Globus pallidus (tissue), 1 donor: ENCODE measurements at places on chromosomes 6 and 20.
A peak's percentile ranks its signal among the peaks of the same experiment; 100 is the strongest.

DNA sequence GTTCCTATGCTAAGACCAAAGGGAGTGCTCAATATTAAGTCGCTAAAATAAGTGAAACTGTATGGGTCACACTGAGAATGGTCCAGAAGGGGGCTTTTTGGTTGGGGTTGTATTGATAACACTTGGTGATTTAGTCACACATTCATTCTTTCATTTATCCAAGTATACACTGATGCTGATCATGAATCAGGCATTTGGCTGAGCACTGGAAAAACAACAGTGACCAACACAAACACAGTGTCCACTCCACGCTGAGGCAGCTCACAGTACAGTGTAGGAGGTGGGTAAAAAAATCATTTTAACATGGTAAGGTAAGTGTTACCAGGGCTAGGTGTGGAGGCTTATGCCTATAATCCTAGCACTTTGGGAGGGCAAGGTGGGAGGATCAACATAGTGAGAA lies 9.2 kb upstream of the FAM83C start:
- no peak for DNase-seq

- no peak for DNase-seq
Observed at GRCh38 chr20:61192337-61192950, 59.6 kb upstream of the CDH4 start.

DNA sequence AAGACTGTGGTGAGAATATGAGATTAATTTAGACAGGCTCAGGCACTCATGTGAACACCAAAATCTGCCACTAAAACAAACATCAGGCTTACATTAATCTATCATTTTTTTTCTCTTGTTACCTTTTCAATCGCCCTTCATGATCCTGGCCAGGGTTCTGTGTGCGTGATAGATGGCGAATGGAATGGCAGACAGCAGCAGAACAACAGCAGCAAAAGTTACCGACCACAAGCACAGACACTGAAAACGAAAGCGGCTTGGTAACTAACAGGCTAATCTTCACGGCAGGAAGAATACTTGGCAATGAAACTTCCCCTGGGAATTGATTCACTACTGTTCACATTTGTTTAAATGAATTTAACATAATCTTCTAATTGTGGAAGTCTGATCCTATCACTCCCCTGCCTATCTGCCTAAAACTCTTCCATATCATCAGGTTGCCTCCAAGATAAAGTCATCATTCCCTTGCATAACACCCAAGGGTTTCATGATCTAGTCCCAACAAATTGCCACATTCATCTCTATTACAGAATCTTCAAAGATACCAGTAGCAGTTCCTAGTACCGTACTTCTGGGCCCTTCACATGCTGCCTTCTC lies 28.7 kb downstream of the PTPRK start:
- DNase-seq, result peak; percentile 71

- DNase-seq, result no peak
Observed at GRCh38 chr20:23290761-23291574, 59.6 kb upstream of the NXT1 start.

GRCh38 chr20:44658810-44659209 lies 7.3 kb upstream of the ADA start:
- no peak for DNase-seq

- peak; percentile 75 for DNase-seq
Observed at GRCh38 chr6:45480752-45481415, 103.2 kb upstream of the SUPT3H start.

GRCh38 chr6:52230685-52231084 lies 13.6 kb downstream of the IL17F start:
- no peak for DNase-seq

- DNase-seq, result no peak
Observed at GRCh38 chr20:7375905-7376304, 564.4 kb downstream of the HAO1 start.

DNA sequence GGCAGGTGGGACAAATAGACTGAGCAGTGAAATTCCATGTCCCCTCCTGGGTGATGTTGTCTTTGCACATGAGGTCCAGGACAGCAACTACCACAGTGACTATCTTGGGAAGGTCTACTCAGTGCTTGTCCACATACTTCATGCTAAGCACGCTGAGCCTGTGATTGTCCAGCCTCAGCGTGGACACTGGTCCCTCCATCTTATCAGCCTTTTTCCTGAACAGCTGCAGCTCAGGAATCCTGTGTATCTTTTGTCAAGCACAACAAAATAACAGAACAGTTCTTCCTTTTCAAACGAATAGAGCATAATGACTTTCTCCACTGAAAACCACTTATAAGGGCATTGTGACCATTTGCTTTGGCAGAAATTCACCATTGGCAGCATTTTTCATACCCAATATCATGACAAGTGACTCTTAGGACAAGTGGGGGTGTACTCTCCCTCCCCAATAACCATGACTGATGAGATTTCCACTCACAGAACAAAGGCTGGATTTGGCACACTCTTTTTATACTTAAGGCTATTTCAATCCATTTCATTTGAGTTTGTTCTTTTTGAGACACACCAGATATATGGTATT lies 90.3 kb downstream of the FYN start:
- no peak for DNase-seq
